NCI-H2029 treated with DMSO at 0.1 percent for 48 hours (cell line): ENCODE measurements at places on chromosomes 11 and 22.

- DNase-seq, result peak; percentile 47
Measured at GRCh38 chr22:17785185-17786184, 11.2 kb upstream of the BID start.

GRCh38 chr22:30426388-30427353 lies 1.1 kb downstream of the MTFP1 start:
- peak; percentile 26 for DNase-seq

- DNase-seq, result no peak
Measured at GRCh38 chr11:75469785-75470405, 36.9 kb upstream of the KLHL35 start.

GRCh38 chr11:35007277-35007676 lies 90.9 kb downstream of the PDHX start:
- no peak for DNase-seq

- no peak for DNase-seq
Measured at GRCh38 chr11:104637662-104638170, 260.5 kb downstream of the CASP12 start.

DNA sequence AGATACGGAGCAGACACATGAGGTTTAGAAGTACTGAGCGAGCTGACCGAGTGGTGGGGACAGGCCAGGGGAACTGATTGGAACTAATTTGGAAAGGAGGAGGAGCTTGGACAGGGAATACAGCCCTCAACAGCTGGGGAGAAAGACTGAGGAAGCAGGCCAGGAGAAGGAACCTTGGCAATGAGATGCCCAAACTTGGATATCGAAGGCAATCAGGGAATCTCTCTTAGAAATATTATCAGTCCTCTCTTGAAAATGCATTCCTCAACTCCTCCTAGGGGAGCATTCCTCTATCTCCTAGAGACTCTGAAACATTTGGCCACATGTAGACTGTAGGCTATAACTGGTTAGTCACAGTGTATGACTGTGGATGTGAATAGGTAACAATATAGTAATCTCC lies 284.6 kb downstream of the GUCY1A2 start:
- no peak for DNase-seq

- DNase-seq, result no peak
Measured at GRCh38 chr22:19766511-19767426, 6.2 kb downstream of the TBX1 start.

DNA sequence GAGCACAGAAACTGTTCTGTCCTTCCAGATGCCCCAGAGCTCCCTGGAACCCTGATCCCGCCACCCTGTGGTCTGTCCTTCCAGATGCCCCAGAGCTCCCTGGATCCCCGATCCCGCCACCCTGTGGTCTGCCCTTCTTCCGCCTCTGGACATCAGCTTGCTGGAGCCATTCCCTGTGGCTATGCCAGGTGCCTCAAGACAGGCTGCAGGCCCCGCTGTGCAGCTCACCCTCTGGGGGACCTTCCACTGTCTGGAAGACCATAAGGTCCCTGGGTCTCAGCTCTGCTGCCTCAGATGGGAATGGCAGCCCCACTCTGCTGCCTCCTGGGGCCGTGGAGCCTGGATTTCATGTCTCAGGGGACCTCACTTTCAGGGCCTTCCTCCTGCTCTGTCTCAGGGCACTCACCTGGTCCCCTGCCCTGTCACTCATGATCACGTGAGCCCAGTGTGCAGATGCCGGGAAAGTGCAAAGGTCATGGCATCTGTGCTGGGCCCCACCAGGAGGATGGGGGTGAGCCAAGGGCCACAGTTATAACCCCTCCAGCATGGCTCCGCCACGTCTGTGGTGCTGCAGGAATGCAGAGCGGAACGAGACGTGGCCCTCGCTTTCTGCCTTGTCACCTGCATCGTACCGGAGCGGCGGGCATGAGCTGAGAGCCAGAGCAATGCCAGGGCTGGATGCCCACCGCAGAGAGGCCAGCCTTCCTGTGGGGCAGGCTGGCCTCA lies 1520.7 kb downstream of the BRD1 start:
- DNase-seq, result no peak
